Glutamatergic neuron (in vitro differentiated cells): ENCODE measurements at places on chromosomes 6 and 20.

DNA sequence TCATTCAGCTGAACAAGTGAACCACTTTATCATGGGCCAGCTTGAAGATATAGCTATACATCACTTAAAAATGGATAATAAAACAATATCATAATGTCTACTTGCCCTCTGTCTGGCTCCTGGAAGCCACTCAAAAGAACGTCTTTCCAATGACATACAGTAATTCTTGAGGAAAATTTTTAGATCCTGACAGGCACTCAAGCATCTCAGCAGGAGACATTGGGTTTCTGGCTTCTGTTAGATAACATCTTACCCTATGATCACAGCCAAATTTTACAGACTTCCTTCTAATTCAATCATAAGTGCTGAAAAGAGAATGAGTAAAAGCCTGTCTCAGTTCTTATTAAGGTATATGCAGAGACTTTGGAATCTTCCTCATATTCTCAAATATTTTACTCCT, 330 bp downstream of the CGA start:
- no peak for DNase-seq

- DNase-seq: no peak
Observed at GRCh38 chr20:4401601-4402000, 320.1 kb upstream of the PRND start.

- no peak for DNase-seq
Observed at GRCh38 chr20:45061244-45061643, 39.7 kb downstream of the KCNS1 start.

DNA sequence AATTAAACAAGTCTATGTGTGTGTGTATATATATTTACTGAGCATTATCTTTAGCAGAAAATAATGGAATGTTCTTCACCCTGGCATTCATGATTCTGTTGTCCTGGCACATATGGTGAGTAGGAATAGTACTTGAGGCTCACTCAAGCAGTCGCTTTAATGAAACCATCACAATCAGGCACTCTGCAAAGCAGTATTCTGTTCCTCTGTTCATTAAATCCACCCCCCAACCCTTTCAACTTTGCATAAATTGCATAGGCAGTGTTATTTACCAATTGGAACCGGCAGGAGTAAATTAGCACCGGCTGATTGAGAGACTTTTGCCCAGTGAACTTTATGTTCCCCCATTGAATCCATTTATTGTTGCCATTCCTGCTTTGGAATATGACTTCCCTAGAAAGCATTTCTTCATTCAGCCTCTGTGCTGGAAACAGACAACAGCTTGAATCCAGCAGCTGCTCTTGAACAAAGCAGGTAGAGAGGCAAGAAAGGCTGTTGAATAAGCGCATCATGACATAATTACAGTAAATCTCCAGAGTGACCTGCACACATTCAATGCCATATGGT, 268.0 kb upstream of the RNF217 start:
- peak; percentile 26 for DNase-seq

DNA sequence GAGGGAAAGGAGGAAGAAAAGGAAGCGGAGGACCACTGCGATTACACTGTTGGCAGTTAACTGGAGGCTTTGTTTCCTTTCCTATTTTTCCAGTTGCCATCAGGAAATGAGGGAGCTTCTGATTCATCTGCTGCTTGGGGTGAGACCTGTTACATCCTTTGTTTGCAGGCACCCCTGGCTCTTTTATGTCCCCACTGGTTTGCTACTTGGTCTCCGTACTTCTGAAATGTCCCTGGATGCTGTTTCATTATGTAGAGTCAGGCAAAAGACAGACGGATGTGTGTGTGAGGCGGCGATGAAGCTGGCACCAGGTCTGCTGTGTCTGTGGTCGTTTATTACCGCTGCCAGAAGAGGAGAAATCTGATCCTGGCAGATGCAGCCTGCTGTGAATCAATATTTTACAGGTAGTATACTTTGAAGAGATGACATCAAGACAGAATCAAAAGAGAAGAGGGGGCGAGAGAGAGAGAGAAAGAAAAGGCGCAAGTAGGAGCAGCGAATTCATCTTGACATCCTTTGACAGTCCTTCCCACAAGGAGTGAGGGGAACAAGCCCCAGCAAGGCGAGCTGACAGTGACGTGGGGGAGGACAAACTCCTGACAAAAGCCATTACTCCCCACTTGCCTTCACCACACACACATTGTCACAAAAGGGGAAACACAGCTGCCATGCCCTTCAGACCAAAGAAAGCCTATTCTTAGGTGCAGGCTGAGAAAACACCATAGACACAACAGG, 145.9 kb upstream of the FBXL4 start:
- DNase-seq: no peak

- DNase-seq: no peak
Observed at GRCh38 chr6:97462938-97463598, 180.1 kb upstream of the MMS22L start.

- DNase-seq: no peak
Observed at GRCh38 chr6:45024610-45025009, 303.5 kb upstream of the RUNX2 start.

DNA sequence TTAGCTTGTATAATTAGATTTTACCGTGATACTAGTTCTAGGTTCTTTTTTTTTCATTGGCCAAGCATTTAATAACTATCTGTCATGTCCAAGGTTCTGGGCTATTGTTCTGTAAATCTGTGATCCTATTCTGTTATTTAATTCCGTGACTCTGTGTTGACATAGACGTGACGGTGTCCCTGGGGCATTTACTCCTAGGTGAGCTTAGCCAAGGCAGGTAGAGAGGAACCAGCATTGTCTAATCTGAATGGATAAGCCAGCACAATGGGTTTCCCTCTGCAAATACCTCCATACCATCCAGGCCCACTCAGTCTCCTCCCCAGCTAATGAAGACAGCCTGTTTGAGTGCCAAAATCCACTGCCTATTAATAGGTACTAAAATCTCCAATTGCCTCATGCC, 8.9 kb upstream of the CDSN start:
- no peak for DNase-seq

GRCh38 chr6:131281471-131282270, 146.4 kb downstream of the AKAP7 start:
- no peak for DNase-seq

GRCh38 chr6:50661636-50662035, 51.7 kb upstream of the TFAP2D start:
- no peak for DNase-seq

DNA sequence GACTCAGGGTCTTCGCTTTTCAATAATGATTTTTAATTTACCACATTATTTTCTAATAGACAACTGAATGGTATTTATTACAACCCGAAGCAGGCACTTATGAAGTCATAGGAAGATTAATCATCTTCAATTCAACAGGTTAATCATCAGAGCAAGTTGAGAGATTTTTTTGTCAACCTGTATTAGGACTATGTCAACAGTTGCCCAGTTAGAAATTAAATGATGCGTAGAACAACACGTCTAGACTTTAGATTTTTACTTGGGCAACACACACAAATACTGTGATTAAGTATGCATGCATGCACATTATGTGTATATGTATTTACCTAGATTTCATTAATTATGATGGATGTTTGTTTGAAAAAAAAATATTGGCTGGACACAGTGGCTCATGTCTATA, 4.3 kb downstream of the ILRUN start:
- no peak for DNase-seq

DNA sequence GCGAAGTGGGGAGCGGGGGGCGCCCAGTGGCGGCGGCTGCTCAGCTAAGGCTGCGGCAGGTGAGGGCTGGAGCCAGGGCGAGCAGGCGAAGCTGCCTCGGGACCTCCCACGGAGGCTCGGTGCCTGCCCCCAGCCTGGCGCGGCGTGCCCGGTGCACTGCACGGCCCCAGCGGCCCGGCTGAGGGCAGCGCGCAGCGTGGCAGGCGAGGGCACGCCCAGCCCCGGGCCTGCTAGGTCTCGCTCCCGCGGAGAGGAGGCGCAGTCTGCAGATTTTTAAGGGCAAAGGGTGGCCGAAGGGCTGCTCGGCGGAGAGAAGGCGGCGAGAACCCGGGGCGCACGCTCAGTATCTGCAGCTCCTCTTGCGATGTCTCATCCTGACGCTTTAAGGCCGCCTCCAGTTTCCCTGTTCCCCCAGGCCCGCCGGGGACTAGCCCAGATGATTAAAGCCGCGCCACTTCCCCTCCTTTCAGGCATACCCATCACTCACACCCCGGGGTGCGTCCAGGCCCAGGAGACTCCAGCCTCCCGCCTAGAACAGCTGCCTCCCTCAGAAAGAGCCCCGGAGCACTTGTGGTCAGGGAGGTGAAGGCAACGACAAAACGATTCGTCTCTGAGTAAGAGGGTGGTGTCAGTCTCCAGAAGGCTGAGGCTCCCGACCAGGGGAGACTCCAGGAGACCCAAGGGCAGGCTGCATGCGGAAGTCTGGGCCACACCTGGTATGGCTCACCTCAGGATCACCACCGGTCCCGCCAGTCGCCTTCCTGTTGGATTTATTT, at the start of gene FERMT1:
Gene FERMT1, minus strand, starts transcription at position 158 of the 776 bp plus-strand sequence. CDS start 3,476 bp downstream, outside the sequence.
- DNase-seq: peak; percentile 70

DNA sequence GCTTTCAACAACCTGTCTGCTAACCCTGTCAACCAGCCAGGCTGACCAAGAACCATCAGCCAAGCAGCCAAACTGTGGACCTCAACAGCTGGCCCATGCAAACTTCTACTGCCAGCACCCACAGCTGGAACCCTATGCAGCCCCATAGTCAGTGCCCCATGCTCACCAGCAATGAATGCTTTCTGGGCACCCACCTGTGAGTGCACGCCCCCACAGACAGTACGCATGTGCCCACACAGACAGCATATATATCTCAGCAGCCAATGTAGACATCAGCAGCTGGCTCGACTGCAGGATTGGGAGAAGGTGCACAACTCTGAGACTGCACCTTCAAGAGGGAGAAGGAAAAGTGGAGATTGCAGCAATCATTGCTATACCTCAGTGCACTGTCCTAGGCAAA, 1534.6 kb downstream of the GRIK2 start:
- DNase-seq: no peak

DNA sequence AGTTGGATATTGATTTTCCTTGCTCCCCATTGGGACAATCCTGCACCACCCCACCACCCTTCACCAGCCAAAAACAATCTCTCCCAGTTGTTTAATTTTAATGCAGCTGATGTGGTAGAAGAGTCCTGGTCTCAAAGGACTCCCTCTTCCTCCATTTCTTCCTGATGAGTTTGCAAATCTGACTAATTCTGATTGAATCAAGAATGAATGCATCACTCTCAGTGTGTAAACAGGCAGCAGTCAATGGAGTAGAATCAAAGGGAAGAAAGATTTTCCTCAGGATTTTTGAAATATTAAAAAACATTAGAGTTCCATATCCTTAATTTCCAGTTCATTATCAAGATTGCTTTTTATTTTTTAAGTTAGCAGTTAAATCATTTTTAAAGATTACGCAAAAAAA, 54.0 kb downstream of the PLG start:
- no peak for DNase-seq

DNA sequence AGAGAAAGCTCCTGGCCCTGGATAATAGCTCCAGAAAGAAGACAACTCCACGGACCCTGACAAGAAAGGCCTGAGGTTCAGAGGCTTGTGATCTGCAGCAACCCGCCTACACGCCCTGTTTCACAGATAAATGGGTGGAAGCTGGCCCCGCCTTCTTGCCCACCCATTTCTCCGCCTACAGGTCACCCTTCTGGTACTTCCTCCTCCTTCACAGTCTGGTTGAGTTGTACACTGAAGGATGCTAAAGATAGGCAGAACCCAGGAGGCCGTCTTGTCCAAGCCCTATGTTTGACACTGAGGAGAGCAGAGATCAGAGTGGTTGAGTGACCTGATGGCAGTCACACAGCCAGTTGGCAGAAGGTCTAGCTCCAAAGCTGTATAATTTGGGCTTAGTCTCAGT, 34.2 kb upstream of the MDGA1 start:
- DNase-seq: no peak

DNA sequence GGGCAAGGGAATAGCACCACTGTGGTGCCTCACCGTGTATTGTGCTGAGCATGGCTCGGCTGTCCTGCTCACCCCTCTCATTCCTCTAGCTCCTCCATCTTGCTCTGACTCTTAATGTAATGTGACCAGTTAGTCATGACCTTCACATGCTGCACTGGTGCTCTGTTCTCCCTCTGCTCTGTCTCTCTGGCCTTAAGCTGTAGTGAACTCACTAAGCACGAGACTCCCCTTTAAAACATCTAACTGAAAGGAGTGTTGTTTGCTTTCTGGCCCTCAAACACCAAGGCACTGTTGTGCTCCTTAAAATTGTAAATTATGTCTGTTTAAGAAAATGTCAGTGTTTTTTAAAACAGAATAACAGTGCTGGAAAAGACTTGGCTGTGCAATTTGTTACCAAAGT, 140.4 kb downstream of the HDGFL1 start:
- no peak for DNase-seq
